ENCODE measurements at places on chromosomes 2 and 18.

GRCh38 chr2:172957734-172958133, 117.9 kb upstream of the MAP3K20 start:
- DNase-seq: no peak

GRCh38 chr18:13584825-13585224, 141.5 kb downstream of the FAM210A start:
- no peak for DNase-seq

DNA sequence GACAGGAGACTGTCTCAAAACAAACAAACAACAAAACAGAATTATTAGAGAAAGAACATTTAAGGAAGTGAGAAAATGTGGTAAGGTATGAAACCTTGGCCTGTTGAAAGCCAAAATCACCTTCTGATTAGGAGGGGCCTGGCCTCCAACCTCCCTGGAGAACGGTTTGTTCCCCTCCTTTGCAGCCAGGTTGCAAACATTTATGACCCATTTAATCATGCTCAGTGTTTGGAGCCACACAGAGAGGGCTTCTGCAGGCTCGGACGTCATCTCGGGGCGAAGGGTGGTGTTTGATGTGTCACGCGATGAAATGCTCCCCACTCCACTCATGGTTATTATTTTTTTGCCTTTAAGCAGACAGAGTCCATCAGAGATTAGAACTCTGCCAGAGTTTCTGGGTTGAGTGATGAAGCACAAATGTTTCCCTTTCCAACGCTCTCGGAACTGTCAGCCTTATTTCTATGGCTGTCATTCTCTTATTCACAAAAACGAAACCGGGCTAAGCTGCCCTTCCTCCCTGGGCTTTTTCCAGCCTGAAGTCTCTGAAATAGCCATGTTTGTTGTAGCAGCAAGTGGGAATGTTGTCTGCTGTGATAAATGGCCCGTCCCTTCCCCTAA, 33.6 kb upstream of the ROCK2 start:
- DNase-seq: no peak

DNA sequence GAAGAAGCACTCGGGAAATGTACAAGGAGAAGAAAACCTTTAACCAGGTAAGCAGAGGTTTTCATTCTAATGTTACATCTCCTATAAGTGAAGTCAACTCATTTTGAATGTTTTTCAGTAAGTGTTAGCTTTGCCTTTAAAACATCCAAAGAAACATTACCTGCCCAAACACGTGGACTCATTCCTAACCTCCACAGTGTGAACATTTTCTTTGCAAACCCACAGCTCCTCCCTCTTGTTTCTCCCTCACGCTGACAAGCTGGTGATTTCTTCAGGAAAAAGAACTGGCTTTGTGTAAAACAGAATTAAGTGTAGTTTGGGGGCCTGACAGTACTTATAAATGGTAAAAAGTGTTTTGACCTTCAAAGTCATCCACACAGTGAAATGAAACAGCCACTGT, 72.5 kb downstream of the MTCL1 start:
- no peak for DNase-seq

DNA sequence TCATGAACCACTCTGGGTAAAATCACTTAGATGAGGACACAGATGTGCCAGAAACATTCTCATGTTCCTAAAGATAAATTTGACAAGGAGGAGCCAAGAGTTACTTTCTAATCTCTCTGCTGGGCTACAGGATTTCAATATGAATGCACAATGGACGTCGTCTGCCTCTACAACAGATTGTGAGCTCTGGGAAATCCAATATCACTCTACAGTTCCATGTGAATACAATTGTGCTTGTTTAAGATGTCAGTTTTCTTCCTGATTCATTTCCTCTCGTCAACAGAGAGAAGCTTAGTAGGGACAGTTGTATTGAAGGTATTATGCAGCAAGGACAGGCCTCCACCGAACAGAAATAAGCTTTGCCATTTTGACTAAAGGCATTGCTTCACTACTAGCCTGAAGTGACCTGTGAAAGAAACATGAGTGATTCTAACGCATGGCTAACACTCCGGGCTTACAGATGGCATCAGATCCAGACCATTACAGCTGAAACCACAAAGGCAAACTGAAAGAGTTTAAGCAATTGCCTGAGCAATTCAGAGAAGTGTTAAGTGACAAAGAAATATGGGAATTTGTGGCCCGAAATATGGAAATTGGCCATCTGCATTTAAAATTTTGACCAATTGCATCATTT, 1591.5 kb downstream of the LRP1B start:
- no peak for DNase-seq

DNA sequence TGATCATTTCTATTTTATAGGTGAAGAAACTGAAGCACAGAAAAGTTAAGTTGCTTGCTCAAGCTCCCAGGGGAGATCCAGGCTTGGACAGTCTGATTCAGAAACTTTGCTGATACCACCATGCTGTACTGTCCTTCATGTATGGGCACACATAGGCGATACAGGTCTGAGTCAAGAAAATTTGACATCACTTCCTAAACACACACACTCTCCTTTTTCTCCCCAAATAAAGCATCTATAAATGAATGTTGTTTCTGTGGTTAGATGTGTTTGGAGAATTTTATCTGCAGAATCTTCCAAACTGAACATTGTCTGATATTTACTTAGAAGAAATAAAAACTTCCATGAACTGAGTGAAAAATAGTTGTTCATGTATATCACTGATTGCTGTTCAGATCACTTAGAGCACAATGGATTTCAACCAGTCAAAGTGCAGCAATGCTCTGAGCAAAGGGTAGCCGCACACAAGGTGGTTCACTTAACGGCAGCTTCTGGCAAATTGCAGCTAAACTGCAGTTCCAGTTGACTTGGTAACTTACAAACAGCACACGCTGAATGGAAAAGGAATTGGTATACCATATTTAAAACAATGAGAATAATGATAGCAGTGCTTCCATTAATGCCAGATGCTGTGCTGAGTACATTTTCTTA, 10.0 kb upstream of the AGFG1 start:
- DNase-seq: no peak

- no peak for DNase-seq
Measured at GRCh38 chr2:9968553-9969497, 17.3 kb downstream of the GRHL1 start.

- no peak for DNase-seq
Measured at GRCh38 chr18:54766634-54767033, 61.6 kb upstream of the RAB27B start.
